SW480 (cell line): ENCODE measurements at places on chromosomes 7 and 10.

DNA sequence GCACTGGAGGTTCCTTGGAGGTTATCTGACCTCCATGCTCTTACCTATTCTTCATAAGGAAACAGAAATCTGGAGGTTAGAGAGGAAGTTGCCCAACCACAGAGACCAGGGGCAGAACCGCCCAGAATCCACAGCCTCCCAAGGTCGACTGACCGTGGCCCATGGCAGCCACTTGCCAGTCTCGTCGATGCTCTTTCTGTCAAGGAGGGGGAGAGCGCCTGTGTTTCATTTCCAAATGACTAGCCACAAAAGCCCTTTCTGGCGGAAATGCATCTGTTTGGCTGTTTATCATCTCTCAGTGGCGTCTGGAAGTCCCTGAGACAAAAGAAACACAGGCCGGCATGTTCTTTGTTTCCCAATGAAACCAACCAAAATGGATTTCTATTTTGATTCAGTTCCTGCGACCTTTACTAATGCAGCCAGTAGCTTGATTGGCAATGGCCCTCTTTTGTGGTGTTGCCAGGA lies 2.9 kb downstream of the RAMP3 start:
- no peak for DNase-seq

DNA sequence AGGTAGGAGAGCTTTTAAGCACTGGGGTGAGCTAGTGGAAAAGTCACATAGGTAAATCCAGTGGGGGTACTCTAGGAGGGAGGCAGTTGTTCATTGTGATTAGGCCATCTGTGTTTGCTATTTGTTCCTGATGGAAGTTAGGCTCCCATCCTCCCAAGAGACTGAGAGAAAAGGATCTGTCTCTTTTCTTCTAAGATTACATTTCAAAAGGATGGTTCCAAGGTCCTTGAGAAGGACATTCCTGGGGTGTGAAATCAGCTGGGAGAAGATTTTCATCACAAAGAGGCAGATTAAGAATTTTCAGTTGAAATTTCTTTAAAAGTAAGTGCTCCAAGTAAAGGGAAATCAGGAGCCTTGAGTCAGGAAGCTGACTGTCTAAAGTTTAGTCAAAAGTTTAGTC lies 210.8 kb upstream of the CSTF2T start:
- no peak for DNase-seq

DNA sequence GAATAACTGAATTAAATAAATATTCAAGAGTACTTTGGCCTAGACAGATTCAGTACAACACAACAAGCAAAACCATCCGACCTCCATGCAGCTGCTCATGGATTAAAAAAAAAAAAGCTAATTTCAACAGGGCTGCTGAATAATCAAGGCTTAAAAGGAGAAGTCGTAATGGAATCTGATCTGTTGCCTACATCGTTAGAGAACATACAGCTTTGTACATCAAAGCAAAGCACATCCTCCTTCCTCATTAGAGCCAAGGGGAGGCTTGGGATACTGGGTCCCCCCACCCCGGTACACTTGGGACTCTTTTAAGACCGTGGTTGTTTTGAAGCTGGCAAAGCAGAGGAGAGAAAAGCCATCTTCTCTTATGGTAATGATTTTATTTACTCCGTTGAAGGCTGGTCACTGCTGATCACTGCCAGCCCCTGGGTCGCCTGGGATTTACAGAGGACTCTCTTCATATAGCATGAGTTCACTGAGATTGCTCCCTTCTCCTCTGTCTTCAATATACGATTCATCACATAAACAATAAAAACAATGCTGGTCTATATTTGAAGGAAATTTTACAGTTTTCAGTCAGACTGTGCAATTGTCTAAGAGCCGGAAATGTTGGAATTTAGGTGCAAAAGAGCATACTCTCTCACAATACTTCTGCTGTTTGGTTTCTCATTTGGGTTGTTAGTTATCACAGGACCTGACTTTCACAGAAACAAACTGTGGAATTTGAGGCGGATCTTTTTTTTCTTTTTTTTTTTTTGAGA lies 148.8 kb downstream of the FAM107B start:
- DNase-seq, result no peak

GRCh38 chr10:125165584-125166573 lies 5.5 kb upstream of the CTBP2 start:
- no peak for DNase-seq

- DNase-seq, result no peak
Observed at GRCh38 chr10:35592441-35592840, 12.7 kb upstream of the GJD4 start.

GRCh38 chr7:47332681-47333553 lies 249.0 kb downstream of the TNS3 start:
- no peak for DNase-seq

- no peak for DNase-seq
Observed at GRCh38 chr10:3896161-3896560, 111.2 kb upstream of the KLF6 start.

DNA sequence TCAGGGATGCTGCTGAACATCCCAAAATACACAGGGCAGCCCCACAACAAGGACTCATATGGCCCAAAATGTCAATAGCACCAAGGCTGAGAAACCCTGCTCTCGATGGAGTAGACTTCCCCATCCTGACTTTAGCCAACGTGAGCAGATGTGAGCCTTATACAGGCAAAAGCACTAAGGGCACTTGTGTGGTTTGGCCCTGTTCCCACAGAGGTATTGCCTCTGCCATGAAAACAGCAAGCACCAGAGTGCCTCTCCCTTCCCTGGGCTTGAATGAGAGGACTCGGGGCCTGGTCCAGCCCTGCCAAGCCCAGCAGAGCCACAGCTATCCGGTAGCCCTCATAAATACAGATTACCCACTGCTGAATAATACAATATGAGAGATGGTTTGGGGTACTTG lies 47.5 kb downstream of the ACSM6 start:
- no peak for DNase-seq

GRCh38 chr7:95669513-95669912 lies 73.2 kb upstream of the PDK4 start:
- no peak for DNase-seq

GRCh38 chr10:28489206-28489605 lies 43.7 kb upstream of the WAC start:
- DNase-seq, result no peak

GRCh38 chr10:2202401-2202800 lies 465.1 kb upstream of the ADARB2 start:
- DNase-seq, result no peak

GRCh38 chr7:5423976-5424748 lies 528 bp upstream of the TNRC18 start:
- peak; percentile 99 for DNase-seq

DNA sequence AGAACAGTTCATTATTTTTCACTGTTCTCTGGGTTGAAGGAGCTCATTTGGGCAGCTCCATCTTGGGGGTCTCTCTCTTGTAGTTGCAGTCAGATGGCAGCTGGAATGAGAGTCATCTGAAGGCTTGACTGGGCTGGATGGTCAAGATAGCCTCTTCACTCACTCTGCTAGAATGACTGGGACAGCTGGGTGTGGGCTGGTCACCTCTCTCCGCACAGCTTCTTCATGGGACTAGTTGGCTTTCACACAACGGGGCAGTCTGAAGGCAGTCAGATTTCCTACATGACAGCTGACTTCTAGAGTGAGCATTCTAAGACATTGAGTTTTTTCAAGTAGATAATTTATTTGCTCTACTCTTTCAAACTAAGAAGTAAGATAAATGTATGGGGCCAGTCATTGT lies 13.1 kb downstream of the PLEKHA1 start:
- no peak for DNase-seq

DNA sequence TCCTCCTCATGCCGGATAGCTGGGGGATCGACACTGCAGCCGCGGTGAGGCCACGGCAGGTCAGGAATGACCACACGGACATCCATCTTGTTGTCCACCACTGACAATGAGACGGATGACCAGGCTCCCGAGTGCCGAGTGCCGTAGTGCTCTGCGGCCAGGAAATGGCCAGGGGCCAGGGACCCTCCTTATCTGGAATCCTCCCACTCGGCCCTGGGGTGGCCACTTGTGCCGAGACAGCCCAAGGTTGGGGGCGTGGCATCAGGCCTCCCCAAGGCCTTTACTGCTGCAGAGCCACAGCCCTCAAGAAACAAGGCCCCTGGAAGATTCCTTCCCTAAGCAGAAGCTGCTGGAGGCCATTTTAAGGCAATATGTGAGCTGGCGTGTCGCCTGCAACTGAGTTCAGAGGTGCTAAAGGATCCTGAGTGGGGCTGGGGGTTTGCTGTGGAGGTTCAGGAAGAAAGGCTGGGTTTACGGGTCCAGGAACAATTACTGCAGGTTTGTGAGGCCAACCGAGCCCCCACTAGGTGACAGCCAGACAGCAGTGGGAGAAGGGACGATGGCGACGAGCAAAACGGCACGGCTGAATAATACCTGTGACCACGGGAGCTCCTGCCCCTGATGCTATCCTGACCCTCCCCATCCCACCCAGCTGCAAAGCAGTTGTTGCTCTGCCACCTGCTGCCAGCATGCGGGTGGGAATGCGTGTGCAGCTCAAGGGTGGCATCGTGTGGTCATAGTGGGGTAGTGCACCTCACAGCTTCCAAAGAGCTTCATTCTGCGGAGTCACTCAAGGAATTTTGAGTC lies 31.6 kb upstream of the LEP start:
- peak; percentile 66 for DNase-seq

- no peak for DNase-seq
Observed at GRCh38 chr10:14552015-14552414, 221.3 kb upstream of the FRMD4A start.

DNA sequence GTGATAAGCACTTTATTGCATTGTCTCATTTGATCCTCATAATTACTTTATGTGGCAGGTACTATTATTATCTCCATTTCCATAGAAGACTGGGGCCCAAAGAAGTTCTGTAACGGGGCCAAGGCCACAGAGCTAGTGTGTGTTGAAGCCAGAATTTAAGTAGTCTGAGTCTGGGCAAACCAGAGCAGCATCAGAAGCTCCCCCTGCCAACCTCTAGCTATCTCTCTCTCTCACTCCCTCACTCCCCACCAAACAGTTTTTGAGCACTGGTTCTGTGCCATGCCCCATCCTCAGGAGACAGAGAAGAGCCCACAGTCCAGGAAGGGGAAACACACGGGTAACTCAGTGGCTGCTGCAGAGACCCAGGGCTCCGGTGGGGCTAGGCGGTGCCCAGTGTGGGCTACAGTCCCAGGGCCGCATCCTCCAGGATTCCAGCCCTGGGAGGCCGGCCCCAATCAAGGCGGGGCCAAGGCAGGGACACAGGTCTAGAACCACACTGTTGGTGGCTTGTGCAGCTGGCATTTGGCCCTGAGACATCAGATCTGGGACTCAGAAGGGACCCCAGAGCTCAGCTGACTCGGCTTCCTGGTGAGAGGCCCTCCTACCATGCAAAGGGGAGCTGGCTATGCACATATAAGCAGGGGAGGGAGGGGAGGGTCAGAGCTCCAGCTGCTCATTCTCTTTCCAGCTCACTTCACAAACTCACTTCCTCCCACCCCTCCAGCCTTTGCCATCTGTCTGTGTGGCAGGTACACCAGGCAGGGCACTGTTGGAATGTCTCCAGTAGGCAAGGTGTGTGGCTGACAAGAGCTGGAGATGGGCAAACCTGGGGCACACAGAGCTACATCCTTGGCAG lies 34.4 kb downstream of the COL13A1 start:
- no peak for DNase-seq

DNA sequence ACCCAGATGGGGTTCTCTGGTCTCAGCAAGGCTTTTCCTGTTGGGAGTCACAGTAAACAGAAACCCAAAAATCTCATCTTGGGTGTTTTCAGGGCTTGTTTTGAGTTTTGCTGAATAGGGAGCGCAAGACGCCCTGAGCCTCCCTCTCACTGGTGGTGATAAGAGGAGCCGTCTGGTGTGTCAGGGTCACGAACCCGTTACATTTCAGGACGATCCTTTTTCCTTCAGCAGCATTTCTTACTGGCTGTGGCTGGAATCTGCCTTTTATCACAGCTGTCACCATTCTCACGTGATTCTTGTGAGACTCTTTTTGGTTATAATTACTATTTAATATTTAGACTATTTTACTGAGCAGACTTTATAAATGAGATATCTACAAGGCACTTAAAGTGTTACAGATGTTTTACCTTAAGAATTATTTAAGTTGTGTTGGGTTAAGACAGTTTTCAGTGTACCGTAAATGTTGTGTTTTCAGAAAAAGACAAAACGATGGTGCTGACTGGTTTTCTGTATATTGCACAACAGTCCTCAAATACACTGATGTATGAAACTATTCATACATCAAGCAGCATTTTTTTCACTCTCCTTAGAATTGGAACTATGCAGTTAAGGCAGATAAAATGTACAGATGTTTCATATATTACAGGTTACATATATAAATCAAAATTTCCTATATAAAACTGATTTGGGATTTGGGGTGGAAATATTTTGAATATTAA lies 2.2 kb upstream of the GET4 start:
- no peak for DNase-seq

DNA sequence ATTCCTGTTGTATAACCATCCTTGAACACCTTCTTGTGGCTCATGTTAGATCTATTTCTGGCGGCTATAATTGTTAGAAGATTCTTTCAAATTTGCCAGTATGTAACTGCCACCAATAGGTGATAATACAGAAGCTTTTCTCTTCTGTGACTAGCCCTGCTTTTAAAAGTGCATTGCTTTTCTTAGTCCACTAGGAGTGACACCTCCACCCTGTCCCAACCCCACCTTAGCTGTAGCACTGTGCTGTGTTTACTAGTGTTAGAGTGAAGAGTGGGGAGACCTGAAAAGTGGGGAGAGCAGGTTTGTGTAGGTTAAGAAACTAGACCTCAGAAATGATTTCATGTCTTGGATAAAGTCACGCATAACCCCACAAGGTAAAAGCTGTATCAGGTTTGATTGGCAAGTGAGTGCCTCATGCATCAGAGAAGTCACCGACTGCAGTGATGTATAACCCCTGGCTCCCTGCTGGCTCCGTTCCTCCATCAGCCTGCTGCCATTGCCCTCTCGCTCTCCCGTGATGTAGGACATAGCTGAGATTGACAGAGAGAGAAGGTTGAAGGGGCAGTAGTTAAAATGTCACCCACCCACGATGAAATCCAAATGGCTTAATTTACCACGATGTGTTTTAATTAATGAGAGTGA lies 12.5 kb downstream of the NPVF start:
- peak; percentile 11 for DNase-seq

DNA sequence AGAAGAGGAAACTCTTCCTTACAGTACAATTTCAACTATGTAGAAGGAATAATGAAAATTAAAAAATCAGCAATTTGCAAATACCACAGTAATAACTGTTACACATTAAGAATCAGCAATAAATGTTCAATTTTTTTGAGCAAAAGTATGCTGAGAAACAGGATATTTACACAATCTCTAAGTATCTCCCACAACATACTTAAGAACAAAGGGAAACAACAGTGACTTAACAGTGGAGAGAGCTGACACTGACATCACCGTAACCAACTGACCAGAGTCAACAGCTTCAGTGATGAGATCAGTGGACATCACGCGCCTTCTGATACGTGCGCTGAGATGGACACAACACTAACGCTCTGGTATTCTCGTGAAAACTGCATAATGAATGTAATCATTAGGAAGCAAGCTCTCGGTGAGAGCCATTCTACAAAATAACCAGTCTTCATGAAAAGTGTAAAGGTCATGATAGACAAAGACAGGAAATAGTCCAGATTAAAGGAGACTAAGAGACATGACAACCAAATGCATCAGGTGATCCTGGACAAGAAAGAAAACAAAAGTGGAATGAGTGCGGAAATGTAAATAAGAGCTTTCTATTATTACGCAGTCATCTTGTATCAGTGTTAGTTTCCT lies 82.6 kb downstream of the PIP4K2A start:
- no peak for DNase-seq

- no peak for DNase-seq
Observed at GRCh38 chr10:71397296-71398212, 834 bp downstream of the CDH23 start.
